ENCODE measurements at places on chromosomes 6 and 20.

DNA sequence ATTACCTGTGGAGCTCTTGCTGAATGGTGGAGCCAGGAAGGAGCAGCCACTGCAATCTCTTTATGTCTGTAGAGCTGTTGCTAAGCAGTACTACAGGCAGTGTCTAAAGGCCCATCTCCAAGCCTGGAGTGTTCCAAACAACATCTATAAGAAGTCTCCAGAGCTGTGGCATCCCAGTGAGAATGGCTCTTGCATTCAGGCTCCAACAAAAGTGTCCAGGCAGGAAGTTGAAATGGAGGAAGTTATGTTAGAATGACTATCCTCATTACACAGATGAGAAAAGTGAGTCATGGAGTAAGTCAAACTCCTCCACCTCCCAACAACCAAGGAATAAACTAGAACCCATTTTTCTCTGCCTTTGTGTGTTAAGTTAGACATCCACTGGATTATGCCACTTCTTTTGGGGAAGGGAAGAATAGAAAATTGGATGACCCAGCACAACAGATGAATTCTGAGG is 288.5 kb upstream of the STXBP5 start:
- DNase-seq, result no peak

DNA sequence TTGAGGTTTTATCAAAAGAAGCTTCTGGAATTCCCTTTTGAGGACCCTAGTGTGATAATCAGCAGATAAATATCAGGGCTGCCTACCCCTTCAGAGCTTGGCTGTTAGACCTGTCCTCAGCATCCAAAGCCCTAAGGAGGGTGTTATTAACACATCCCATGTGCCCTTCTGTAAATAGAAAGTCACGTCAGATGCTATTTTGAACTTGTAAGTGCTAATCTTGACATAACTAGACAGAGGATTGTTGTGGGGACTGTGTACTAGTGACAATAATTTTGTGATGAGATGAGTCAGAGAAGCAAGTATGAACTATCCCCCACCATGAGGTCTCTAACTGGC is 4.9 kb upstream of the LAMA4 start:
- no peak for DNase-seq

GRCh38 chr20:62860391-62860923 is 1.2 kb downstream of the TCFL5 start:
- DNase-seq, result no peak

- DNase-seq, result no peak
These were observed 157.5 kb downstream of the PAX1 start for GRCh38 chr20:21862956-21863355.

DNA sequence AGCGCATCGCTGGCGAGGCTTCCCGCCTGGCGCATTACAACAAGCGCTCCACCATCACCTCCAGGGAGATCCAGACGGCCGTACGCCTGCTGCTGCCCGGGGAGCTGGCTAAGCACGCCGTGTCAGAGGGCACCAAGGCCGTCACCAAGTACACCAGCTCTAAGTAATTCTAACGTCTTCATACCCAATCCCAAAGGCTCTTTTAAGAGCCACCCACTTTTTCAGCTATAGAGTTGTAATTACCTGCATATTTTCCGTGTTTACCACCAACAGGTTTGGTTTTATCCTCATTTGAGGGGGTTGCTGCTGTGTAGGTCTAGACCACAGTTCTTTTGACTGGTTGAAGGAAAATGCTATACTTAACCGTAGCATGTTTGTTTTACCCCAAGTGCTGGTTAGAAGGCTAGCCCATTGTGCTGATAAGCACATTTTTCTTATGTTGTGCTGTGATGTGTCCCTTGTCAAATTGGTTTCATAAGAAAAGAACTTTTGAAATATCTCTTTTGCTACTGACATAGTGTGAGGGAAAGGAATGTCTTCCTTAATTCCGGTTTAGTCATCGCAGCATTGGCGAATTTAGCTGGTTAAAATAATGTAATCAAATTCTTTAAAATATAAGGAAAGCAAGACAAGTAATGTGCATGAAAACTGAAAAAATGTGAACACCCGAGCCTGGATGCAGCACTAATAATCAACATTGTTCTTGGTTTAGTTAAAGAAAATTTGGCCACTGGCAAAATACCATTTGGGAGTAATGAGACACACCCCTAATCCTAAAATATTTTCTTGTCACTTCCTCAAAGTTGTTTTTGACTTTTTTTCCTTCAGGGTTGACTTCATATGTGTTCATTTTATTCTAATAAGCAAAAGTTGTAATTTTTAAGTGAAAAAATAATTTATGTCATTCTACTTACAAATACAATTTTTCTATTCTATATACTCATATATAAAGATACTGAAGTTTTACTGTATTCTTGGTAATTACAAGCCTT is 112.8 kb downstream of the HFE start:
- no peak for DNase-seq

GRCh38 chr20:64001607-64002011 is 20.7 kb downstream of the PRPF6 start:
- DNase-seq, result no peak

DNA sequence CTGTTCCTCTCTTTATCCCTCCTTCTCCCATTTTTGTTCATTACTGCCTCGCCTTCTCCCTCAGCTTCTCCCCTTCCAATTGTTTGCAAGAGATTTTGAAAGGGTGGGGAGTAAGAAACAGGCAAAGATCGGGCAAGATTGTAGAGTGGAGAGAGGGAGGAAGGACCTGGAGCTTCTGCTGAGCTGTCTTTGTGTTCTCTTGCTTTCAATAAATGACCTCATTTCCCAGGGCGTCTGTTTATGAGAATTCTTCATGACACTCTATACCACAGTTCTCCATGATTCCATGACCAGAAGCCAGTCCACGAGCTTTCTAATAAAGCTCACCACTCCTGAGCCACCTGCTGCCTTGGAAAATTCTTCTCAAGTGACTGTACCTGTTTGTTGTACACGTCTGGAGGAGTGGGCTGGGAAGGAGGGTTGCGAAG is 50.0 kb upstream of the PLEKHG1 start:
- no peak for DNase-seq

DNA sequence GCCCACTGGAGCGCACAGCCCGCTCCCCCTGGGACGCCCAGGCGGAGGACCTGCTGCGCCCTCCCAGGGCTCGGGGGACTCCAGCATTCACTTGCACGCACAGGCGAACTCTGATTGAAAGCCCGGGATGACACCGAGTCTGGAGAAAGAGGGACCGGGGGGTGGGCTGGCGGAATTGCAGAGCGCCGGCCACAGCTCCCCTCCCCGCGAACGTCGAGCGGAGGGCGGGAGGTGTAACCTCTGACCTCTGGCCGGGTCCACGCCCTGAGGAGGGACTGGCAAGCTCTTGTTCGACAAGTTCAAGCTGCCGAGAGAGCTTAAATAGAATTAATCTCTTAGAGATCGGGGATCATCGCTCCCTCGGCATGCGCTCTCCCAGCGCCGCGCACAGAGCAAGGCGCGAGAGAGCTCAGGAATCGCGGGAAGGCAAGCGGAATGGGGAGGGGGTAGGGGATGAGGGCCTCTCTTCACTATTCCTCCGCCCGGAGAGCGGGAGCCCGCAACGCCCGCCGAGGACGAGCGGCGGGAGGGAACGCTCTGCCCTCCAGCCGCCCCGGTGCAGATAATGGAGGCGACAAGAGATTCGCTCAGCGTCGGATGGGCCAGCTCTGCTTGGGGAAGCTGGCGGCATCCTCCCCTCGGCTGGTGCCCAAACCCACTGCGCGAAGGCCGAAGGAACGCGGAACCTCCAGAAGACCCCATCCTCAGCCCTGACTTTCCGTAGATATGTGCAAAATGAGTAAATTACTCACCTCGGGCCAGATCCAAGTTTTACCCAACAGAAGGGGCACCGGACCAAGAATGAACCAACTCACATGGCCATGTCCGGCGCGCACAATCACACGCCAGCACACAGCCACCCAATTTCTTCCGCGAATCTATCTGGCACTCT is 761 bp upstream of the NR2E1 start:
- no peak for DNase-seq

- DNase-seq, result no peak
These were observed 3.8 kb downstream of the PDRG1 start for GRCh38 chr20:31948008-31948407.

GRCh38 chr20:34567892-34568865 is 9.7 kb downstream of the MAP1LC3A start:
- DNase-seq, result no peak

DNA sequence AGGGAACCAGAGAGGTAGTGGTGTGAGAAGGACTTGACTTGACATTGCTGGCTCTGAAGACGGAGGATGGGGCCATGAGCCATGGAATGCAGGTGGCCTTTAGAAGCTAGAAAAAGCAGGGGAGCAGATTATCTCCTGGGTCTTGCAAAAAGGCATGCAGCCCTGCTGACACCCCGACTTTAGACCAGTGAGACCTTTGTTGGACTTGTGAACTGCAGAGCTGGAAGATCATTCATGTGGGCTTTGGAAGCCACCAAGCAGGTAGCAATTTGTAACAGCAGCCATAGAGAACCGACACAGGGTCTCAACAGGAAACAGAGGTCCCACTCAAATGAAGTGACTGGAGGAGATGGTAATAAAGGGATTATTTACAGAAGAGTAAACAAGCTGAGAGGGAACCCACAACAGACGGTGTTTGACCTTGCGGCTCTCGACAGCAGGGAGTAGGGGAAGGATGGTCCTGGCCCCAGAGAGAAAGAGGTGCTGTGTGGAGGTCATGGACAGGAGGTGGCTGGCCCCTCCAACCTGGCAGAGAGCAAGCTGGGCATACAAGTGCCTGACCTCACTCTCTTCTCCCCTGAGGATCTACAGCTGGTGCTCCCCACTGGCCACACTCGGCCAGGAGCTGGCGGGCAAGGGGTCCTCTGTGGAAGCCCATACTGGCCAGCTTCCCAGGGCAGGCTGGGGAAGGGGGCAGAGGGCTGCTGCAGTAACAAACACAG is 43.9 kb downstream of the SLC22A23 start:
- no peak for DNase-seq

DNA sequence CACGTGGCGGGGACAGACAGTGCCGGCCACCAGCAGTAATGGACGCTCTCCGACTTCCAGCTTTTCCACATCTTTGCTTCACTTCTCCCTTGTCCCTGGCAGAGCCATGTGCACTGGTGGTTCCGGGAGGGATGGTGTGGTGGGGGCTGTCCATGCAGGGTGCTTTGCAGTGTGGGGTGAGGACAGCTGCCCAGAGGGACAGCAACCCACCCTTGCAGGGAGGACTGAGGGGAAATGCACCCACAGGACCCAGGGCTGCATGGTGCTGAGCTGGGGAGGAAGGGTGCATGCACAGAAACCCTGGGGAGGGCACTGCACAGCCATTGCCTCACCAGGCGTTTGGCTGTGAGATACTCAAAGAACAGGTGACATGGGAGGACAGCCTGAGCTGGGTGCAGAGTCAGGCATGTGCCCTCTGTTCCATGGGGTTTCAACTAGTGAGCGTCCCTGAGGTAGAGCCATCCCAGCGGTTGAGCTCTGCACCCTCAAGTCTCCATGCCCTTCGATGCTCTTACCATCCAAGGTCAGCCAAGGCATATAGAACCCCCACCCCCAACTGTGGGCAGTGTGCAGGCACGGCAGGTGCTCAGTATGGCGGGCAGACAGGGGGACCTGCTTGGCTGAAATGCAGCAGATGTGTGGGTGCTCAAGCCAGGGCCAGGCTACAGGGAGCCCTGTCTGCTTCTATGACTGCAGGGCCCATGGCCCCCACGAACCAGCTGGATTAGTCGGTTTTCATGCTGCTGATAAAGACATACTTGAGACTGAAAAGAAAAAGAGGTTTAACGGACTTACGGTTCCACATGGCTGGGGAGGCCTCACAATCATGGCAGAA is 239.7 kb downstream of the TTLL2 start:
- DNase-seq, result no peak

DNA sequence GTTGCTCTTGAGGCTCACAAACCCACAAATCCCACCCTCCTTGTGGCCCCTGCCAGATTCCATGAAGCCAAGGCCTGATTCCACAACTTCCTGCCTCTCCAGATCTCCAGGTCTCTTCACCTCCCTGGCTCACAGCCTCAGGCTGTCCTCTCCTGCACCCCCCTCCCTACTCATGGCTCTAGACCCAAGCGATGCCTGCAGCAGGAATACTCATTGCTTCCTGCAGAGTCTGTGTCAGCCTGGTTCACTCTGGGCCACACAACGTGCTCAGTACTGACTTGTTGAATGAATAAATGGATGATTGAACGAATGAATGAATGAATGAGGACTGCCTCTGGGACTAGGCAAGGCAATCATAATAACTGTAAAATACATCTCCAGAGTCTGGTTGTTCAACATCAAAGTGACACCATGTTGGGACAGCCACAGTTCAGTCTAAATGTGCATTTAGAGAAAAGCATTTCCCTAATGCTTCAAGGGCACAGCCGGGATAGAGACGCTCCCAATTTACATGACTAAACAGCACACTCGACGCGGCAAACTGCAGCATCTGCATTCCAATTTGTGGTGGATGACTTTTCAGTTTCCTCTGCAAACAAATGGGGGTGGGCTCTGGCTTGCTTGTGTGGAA is 139.9 kb downstream of the GRM4 start:
- no peak for DNase-seq

GRCh38 chr6:136624347-136624746 is 74.1 kb upstream of the MAP7 start:
- DNase-seq, result no peak

- no peak for DNase-seq
These were observed 37.0 kb downstream of the PLCG1 start for GRCh38 chr20:41174373-41174772.

DNA sequence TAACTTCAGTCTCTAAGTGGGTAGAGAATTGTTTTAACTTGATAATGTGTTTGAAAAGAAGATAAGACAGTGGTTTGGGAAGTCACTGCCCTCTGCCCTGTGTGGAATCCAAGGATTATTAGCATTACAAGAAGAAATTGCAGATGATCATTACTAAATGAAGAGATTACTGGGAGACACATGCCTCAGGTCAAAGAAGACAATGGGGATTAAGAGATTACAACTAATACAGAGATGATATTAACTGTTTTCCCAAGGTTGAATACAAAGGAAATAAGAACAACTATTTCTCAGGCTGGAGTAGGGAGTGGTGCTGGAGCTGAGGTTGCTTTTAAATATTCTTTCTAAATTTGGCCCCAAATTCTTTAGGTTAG is 166.0 kb downstream of the TRMT11 start:
- DNase-seq, result no peak

All from non-pigmented ciliary epithelial cell (primary cell).